Stimulated activated CD8-positive, alpha-beta memory T cell treated with anti-CD3 and anti-CD28 coated beads, Interleukin-12 subunit alpha, Interleukin-12 subunit beta, amount 100 ng/mL, for 1 hour (primary cell): ENCODE measurements at places on chromosomes 5 and 9.

DNA sequence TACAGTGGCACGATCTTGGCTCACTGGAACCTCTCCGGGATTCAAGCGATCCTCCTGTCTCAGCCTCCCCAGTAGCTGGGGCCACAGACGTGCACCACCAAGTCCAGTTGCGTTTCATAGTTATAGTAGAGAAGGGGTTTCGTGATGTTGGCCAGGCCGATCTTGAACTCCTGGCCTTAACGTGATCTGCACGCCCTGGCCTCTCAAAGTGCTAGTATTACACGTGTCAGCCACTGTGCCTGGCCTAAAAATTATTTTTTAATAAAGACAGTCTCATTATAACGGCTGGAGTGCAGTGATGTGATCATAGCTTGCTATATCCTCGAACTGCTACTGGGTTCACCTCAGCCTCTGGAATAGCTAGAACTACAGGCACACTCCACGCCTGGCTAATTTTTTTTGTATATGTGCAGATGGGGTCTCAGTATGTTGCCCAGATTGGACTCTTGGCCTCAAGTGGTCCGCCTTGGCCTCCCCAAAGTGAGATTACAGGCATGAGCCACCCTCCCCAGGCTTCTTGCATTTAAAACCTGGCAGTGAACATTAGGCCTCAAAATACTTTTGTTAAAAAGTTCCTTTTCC is 4.4 kb downstream of the NPM1 start:
- no peak for DNase-seq

DNA sequence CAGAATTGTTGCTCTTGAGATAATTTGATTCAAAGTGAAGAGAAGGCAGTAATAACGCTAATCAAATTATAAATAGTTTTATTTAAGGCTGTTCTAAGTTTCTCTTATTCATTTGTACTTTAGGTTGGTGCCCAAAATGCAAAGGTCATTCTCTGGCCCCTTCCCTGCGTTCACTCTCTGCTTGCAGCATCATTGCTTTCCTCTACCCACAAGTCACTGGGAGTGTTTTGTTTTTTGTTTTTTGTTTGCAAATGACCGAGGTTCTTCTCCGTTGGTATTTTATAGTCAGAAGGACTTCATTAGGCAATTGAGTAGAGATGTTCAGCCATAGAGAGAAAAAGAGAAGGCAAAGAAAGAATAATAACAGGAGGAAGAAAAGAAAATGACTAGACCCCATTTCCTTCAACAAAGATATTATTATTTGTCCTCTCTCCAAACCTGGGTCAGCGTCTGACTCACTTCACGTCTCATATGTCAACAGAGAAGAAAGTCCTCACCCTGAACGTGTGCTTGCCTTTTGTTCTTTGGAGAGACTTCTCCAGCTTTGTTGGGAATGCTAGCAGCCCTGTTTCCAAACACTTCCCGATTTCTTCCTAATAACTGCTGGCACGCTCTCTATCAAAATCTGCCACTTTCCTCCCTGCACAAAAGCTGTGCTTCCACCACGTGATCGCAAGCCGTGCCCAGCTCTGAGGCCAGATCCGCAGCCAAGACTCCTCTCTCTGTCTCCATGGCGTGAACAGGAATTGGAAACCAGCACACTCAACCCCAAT is 119.8 kb downstream of the EBF1 start:
- no peak for DNase-seq

GRCh38 chr9:111069183-111069582 is 30.9 kb upstream of the LPAR1 start:
- DNase-seq = no peak

DNA sequence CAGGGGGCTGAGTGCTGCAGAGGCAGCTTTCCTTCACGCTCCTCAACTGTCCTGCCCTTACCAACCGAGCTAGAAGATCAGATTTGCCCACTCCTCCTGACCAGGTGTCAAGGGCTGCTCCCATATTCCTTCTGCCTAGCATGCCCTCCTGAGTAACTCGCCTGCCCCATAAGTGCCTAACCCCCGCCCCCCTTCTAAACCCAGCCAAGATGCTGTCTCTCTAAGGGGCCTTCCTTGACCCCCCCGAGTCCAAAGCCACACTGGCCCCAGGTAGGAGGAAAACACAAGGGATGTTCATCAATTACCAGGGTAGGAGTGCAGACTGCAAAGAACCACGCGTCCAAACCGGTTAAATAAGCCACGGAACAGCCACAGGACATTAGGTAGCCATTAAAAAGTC is 4.8 kb downstream of the CCDC69 start:
- DNase-seq = no peak

GRCh38 chr5:37370550-37370863 is 399 bp downstream of the NUP155 start:
- no peak for DNase-seq

- no peak for DNase-seq
These were observed 469.6 kb downstream of the GADD45G start for GRCh38 chr9:90074316-90074962.

- no peak for DNase-seq
These were observed 121.4 kb upstream of the C6 start for GRCh38 chr5:41334758-41335157.

GRCh38 chr5:142063878-142064331 is 44.7 kb upstream of the NDFIP1 start:
- no peak for DNase-seq

GRCh38 chr5:2591777-2592453 is 159.6 kb downstream of the IRX2 start:
- DNase-seq = no peak

DNA sequence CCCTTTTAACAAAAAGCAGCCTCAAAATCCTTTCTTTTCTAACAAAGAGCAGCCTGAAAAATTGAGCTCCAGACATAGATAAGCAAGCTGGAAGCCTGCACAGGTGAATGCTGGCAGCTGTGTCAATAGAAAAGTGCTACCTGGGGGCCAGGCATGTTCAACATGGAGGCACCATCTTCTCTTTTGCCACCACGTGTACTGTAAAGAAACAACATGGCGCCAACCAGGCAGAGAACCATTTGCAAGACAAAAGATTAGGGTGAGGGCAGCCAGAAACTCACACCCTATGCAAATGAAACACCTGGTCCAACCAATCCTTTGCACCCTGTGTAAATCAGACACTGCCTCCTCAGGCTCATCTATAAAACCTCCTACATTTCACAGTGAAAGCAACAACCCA is 96.0 kb downstream of the ACTL7B start:
- DNase-seq = no peak

GRCh38 chr5:31221001-31221400 is 27.5 kb downstream of the CDH6 start:
- no peak for DNase-seq
